NCI-H2171 treated with DMSO at 0.1 percent for 48 hours (cell line): ENCODE measurements at places on chromosomes 7 and 10.
A peak's percentile ranks its signal among the peaks of the same experiment; 100 is the strongest.

- no peak for DNase-seq
Measured at GRCh38 chr10:2623675-2624274, 443.6 kb upstream of the PFKP start.

- no peak for DNase-seq
Measured at GRCh38 chr10:29486433-29486832, 148.3 kb downstream of the SVIL start.

- DNase-seq: no peak
Measured at GRCh38 chr10:103683851-103684250, 171.5 kb downstream of the SH3PXD2A start.

DNA sequence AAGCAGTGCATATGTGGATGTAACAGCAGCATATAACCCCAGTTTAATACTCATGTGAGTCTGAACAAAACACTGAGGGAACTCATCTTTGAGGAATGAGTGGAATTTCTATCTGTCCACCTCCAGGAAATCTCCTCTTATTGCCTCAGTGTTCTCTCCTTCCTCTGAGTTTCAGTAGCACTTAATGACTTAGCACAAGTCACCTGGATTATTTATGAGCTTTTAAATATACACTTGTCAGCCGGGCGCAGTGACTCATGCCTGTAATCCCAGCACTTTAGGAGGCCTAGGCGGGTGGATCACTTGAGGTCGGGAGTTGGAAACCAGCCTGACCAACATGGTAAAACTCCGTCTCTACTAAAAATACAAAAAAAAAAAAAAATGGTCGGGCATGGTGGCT lies 4.3 kb downstream of the LRRC20 start:
- no peak for DNase-seq

DNA sequence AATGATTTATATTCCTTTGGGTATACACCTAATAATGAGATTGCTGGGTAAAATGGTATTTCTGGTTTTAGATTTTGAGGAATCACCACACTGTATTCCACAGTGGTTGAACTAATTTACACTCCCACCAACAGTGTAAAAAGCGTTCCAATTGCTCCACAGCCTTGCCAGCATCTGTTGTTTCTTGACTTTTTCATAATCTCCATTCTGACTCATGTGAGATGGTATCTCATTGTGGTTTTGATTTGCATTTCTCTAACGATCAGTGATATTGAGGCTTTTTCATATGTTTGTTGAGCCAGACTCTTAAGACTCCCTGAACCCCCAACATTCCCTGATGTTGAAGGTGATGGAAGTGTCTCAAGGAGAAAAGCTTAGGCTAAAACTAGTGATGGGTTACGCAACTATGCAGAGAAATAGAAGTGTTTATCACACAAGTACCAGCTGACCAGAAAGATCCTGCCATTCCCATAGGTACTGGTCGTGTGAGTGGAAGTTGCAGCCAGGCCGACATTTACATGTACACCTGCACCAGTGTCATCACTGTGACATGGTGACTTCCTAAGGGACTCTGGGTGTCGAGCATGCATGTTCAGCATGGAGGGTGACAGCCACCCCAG lies 711.2 kb upstream of the NRP1 start:
- DNase-seq: no peak

GRCh38 chr10:79270466-79271246 lies 76.6 kb upstream of the PPIF start:
- DNase-seq: peak; percentile 49

DNA sequence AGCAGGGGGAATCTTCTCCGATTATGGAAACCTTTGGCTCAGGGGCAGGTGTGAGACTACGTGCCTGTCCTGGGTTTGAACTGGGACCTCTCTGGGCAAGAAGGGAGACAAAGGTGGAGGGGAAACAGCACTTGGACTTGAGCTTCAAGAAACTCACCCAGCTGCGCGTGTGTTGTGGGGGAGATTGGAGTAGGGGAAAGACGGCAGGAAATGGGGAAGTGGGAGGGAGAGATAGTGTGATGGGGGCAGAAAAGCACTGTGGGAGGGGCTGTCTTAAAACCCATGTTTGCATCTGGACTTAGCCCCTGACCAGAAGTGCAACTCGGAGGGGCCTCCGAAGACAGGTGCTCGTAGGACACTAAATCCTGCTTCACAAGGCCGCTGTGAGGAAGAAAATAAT lies 107.0 kb downstream of the HIP1 start:
- no peak for DNase-seq

DNA sequence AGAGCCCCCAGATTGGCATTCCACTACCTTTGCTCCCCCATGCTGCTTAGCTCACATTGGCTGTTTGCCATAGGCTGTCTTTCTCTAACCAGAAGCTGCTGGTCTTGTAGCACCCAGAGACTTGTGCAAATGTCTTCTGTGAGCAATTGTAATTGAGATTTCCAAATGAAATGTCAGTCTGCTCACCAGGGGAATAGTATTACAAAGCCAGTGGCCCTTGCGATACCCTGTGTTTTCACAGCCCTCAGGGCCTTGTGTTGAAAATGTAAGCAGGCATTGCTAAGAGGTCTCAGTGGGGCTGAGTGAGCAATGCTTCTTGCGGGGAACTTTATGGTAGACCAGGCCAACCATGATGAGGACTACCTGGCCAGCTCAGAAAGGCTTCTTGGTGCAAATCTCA lies 746.5 kb downstream of the LRMDA start:
- DNase-seq: no peak

DNA sequence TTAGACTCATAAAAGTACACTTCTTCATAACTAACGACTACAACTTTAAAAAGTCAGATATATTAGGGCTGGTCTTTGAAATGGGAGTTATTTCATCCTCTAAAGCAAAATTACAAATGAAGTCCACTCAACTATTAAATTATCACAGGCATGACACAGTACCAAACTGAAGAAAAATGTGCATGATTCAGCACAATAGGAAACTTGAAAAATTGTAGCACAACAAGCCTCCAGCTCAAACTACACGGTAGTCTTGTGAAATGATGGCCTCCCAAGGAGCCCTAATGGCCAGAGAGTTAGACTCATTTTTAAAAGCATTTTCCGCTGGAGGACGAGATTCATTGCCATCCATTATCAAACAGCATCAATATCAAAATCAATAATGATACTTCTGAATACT lies 76.4 kb downstream of the MAGI2 start:
- no peak for DNase-seq

- DNase-seq: no peak
Measured at GRCh38 chr7:74193913-74194312, 15.9 kb upstream of the LAT2 start.

GRCh38 chr10:71831646-71832552 lies 19.2 kb downstream of the PSAP start:
- no peak for DNase-seq

GRCh38 chr10:119461380-119461779 lies 81.1 kb downstream of the RGS10 start:
- DNase-seq: no peak

- no peak for DNase-seq
Measured at GRCh38 chr10:80585812-80586211, 48.1 kb downstream of the SH2D4B start.

GRCh38 chr7:38907066-38907465 lies 1.9 kb downstream of the VPS41 start:
- DNase-seq: no peak

DNA sequence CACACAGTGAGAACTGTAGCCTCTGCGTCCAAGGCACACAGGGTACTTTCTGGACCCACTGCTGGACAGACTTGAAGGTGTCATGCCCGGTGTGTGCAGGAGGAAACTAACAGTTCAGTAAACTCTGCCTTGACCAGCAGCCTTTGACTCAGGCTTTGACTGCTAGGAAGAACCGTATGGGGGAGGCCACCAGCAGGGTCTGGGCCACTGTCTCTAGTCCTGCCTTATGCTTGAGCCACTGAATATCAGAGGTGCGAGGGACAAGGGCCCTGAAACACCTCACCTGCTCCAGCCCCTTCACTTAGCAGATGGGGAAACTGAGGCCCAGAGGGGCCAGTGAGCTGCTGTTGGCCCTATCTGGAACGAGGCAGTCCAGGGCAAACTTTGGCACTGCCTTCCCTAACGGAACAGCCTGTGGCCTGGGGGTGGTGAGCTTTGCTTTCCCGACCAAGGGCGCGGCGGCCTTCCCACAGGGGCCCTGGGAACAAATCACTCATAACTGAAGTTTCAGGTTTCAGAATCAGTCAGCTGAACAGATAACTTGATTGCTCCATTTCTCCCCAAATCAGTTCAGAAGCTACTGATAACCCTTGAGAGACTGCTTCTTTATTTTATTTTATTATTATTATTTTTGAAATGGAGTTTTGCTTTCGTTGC lies 130.0 kb downstream of the FAM53B start:
- no peak for DNase-seq

GRCh38 chr7:135447748-135448147 lies 62.2 kb downstream of the CNOT4 start:
- peak; percentile 34 for DNase-seq

DNA sequence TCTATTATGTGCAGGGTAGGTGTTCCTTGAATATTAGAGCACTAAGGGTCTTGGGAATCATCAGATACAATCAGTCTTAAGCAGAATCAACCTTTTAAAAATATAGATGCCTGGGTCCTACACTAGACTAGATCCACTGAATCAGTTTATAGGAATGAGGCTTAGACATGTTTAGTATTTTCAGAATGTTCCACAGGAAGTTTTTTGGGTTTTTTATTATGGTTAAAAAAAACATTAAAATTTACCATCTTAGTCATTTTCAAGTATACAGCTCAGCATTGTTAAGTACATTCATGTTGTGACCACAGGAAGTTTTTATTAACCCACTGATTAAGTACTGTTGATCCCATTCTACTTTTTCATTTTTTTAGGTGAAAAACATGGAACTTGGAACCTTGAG lies 135.7 kb downstream of the LCOR start:
- DNase-seq: no peak

DNA sequence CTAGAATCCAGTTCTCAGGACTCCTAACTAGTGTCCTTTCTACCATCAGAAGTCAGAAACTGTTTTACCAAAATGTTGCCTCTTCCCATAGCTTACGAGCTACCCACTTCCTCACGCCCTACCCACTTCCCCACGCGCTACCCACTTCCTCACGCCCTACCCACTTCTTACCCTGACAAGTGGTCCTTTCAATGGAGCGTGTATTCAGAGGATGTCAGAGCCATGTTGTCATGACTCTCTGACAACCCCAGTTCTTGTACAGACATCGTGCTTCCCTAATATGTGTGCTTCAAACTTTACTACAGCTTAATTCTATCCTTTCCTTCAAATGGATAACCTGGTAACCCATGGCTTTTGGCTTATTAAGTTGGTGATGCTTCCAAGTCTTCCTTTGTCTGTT lies 84.8 kb upstream of the PHF14 start:
- no peak for DNase-seq

- DNase-seq: peak; percentile 18
Measured at GRCh38 chr7:2209146-2209960, 23.4 kb downstream of the MAD1L1 start.

DNA sequence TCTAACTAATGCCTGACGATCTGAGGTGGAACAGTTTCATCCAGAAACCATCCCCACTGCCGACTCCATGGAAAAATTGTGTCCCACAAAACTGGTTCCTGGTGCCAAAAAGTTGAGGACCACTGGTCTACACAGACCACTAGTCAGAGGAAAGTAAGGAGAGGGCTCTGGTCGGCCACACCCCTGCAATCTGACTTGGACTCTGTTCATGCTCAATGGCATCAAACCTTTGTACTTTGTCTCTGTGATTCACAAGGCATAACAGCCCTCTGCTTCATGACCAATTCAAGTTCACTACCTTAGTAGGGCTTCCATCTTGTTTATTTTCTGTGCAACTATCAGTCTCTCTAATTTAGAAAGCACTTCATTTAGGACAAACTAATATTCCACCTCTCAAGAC lies 1.8 kb downstream of the TUBAL3 start:
- DNase-seq: no peak

DNA sequence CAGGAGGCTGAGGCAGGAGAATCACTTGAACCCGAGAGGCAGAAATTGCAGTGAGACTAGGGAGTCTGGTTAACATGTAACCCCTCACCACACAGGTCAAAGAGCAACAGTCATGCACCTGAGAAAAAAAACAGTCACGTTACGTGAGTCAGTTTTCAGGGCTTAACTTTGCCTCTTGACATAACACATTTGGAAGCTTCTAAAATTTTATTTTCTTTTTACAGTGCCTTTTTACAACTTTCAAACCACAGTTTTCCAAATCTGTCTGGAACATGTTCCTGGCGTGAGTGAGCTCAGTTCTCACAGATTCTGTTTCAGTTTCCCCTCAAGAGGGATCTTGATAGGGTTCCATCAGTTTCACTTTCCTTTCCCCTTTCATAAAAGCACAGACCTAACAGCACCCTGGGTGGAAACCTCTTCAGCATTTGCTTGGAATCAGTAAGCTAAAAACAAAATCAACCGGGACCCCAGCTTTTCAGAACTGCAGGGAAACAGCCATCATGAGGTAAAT lies 4.4 kb downstream of the IFIT3 start:
- no peak for DNase-seq

GRCh38 chr10:95397747-95398146 lies 106.9 kb upstream of the PDLIM1 start:
- no peak for DNase-seq

GRCh38 chr10:29576681-29577080 lies 58.1 kb downstream of the SVIL start:
- no peak for DNase-seq

DNA sequence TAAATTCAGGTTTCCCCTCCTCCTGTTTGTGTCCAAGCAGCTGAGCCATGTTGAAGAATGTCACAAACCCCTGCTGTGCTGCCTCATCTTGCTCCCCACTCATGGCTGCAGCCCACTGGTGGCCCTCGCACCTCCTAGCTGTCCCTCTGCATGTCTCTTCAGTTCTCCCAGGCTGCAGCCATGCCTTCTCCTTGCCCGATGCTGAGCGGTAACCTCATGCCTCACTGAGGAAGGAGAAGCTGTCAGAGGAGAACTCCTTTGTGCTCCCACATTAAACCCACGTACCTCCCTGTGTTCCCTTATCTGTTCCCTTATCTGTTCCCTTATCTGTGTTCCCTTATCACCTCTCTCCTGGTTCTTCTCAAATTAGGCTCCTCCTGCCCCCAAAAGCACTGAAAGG lies 10.3 kb upstream of the FRMPD2 start:
- no peak for DNase-seq

GRCh38 chr7:157150882-157151281 lies 12.2 kb downstream of the UBE3C start:
- DNase-seq: no peak

GRCh38 chr7:17242504-17242903 lies 55.9 kb upstream of the AHR start:
- no peak for DNase-seq

- no peak for DNase-seq
Measured at GRCh38 chr10:29897999-29898716, 161.2 kb downstream of the JCAD start.

DNA sequence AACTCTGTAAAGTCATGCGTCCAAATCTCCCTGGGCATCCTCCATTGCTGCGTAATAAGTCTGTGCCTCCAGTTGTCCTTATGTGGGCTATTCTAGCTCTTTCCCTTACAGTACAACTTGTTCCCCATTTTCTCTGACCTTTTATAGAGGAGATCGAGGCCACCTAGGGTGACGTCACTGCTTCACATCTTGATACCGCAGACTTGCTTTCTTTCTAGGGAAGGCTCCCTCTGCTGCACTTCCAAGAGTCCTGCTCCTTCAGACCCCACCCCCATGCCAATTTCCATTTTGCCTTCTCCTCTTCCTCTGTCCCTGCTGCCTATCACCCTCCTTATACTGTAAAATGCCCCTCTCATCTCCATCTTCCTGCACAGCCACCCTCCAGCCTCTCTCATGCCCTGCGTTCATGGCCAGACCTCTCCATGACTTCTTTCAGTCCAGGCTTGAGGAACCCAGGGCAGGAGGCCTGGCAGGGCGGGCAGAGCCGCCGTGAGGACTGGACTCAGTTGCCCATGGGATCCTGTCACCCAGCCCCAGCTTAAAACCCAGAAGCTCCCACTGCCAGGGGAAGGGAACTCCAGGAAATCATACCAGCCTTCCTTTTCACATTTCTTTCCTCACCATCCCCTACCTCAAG lies 57.5 kb downstream of the CAMK1D start:
- no peak for DNase-seq
